ENCODE measurements at places on chromosomes 7 and 10.

- DNase-seq, result no peak
Observed at GRCh38 chr7:3537210-3537875, 236.3 kb downstream of the SDK1 start.

DNA sequence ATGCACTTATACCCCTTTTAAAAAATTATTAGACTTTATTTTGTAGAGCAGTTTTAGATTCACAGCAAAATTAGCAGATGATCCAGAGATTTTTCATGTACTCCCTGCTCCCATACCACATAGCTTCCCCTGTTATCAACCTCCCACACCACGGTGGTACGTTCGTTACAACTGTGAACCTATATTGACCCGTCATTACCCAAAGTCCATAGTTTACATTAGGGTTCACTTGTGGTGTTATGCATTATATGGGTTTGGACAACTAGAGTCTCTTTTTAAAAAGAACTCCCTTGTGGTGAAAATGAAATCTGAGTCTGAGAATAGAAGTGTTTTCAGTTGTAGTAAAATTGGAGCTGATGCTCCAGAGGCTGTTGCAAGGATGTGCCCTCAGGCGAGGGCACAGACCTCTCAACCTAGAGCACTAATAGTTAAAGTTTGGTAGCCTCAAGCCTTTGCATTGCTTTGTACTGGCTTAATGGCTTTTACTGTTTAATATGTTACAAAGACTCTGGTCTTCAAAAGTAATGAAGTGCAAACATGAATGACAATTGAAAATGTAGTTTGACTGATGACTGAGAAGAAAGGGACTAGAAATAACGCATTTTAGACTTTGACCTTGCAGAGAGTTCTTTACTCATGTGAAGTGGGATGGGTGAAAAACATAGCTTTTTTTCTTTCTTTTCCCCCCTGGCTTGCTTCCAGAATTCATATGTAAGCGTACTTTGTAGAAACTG lies 30.6 kb upstream of the CSTF2T start:
- no peak for DNase-seq

DNA sequence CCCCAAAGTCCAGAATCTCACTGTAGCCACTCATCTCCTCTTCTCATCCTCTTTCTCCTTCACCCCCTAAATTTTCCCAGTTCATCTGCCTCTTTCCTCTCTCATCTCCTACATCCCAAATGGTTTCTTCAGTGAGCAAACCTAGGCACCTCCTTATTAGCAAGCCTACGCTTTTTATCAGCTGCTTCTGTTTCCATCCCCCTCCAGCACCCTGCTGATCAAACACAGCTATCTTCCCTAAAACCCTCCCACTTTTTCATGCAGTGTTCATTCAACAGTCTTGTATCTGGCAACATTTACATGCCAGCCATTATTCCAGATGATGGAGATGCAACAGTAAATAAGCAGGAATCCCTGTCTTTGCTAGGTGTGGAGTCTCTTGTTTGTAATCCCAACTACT lies 3.3 kb upstream of the ABRAXAS2 start:
- no peak for DNase-seq

DNA sequence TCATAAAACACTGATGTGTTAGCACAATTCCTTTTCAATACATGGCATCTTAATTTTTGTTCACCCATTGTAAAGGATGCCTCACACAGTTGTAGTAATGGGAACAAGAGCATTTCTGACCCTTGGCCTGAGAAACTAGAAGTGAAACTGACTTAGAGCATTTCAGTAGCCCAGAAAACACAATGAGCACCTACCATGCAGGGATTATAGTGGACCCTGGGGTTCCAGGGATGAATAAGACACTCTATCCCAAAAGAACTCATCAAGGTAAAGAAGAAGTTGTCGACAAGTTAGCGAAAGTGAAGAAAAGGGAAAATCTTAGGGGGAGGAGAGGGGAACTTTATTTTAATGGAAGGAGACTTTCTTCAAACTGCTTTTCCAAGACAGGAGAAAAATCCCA lies 125.6 kb downstream of the NT5C2 start:
- DNase-seq, result no peak

DNA sequence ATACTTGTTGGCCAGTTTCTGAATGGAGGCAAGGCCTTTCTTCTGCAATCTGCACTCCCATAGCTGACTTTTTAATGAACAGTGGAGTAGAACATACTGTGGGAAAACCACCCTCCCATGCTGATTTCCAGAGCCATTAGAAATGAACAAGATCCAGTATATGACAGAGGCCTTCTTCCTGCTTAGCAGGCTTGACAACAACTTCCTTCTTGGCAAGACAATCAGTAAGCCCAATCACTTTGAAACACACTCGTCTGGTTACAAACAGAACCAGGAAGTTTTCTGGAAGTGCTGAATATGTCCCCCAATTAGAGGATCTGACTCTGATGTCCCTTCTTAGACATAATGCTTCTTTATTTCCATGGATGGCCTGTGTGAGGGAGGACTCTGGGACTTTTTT lies 103.4 kb downstream of the SAMD9 start:
- peak; percentile 24 for DNase-seq

DNA sequence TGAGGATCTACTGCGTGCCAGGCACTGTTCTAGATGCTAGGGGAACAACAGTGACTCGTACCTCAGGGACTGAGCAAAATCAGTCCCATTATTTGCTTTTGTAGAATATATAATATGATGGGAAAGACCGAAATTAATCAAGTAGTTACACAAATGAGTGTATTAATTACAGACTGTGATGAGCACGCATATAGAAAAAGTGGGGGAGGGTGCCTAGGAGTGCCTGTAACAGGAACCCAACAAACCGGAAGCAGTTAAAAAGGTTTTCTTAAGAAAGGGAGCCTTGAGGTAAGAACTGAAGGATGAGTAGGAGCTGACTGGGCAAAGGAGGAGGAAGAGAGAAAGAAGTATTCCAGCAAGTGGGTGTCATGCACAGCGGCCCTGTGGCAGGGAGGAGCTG lies 28.2 kb upstream of the IL6 start:
- DNase-seq, result no peak

- no peak for DNase-seq
Observed at GRCh38 chr10:48470893-48471805, 133.7 kb downstream of the ARHGAP22 start.

GRCh38 chr10:18216482-18216881 lies 76.3 kb downstream of the CACNB2 start:
- DNase-seq, result no peak

- DNase-seq, result no peak
Observed at GRCh38 chr10:21114683-21115082, 217.6 kb upstream of the NEBL start.

GRCh38 chr7:103752995-103753394 lies 236.5 kb downstream of the RELN start:
- no peak for DNase-seq

DNA sequence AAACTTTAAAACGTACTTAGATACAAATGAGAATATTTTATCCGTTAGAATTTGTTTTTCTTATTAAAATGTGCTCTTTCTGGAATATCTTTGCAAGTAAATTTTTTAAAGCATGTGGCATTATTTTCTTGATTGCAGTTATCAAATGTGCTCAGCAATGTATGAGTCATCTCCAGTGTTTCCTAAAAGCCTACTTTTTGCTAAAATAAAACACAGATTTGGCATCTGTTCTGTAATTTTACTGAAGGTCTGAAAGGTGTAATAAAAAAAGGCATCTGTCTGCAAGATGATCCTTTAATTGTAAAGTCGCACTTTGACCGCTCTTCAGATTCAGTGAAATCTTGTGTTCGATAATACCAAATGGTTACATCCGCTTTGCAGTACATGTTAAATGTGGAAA lies 3.4 kb downstream of the GNAT3 start:
- no peak for DNase-seq

DNA sequence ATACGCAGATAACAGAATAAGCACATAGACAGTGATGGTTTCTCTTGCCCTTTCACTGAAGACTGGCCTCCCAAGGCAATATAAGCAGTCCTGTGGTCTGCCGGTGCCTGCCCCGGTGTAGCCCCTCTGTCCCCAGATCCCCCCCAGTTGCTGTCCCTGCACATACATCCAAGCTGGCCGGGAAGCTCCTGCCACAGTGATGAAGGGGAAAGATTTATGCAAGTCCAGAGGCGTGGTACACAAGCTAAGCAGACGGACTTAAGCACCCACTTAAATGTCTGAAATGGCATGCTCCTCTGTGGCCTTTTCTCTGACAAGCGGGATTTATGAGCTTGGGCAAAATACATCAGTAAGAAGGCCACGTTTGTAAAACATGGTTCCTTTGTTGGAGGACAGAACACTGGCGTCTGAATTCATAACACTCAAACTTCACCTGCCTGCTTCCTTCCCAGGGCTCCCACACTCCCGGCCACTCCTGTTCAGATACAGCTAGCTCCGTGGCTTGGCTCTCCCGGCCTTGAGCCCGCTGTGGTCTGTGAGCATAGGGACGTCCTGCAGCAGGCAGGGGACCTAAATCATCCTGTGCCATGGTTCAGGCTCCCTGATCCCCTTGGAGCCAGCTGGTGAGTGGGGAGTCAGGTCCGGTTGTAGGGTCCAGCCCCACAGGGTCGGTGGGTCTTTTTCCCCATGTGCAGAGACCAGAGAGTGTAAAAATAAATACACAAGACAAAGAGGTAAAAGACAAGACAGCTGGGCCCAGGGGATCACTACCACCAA lies 61.7 kb upstream of the PPP2R2D start:
- DNase-seq, result no peak

DNA sequence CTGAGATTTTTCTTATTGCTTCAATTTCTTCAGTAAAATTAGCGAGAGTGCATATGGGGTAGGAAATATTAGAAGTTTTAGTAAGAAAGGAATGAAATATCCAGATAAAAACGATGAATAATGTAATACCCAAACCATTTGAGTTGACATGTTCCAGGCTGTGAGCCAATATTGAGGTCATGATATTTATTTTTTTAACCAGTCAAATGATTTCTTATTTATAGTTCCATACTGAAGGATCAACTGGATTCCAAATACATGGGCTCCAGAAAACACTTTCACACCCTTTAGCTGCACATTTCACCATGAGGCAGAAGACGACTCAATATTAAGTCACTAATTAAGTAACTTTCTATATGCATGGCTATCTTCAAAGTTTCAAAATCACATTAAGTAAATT lies 312.5 kb downstream of the PPP1R3A start:
- DNase-seq, result no peak

DNA sequence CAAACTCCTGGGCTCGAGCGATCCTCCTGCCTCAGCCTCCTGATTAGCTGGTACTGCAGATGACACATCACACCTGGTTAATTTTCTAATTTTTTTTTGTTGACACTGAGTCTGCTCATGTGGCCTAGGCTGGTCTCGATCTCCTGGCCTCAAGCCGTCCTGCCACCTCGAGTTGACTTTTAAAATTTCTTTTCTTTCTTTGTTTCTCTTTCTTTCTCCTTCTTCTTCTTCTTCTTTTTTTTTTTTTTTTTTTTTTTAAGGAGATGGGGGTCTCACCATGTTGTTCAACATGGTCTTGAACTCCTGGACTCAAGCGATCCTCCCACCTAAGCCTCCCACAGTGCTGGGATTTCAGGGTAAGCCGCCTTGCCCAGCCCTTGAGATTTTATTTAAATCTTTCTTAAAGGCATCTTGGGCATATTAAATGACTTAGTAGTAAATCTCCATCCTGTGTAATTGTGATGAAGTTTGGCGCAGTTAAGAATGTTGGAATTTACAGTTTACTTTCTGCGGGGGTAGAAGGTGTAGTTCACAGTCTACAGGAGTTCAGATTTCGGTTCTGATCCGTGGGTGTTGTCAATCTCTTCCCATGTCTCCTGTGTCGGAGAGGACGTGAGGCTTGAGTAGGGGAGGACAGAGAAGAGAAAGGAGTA lies 1.0 kb upstream of the ITGA8 start:
- DNase-seq, result no peak

- no peak for DNase-seq
Observed at GRCh38 chr7:153322991-153323390, 563.4 kb downstream of the ACTR3B start.

GRCh38 chr10:49294731-49295130 lies 4.2 kb upstream of the C10orf71 start:
- DNase-seq, result no peak

GRCh38 chr10:26494018-26494417 lies 55.9 kb downstream of the APBB1IP start:
- DNase-seq, result no peak

DNA sequence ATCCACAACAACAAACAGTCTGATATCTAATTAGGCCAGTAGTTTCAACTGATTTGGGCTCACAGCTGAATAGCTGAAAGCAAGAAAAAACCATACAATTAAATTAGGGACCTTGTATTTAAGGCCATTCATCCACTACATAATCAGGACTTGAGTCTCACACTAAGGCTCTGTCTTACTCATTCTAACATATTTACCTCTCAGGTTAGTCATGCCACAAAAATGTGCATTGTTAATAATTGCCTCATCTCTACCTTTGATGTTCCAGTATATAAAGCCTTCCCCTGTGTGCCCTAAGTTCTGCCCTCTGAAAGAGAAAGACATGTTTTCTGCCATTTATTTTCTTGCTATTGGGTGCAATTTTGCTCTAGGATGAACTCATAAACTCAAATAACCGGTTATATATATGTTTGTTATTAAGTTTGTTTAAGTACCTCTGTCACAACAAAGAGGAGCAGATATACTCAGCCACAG lies 5.3 kb upstream of the C1GALT1 start:
- peak; percentile 68 for DNase-seq

DNA sequence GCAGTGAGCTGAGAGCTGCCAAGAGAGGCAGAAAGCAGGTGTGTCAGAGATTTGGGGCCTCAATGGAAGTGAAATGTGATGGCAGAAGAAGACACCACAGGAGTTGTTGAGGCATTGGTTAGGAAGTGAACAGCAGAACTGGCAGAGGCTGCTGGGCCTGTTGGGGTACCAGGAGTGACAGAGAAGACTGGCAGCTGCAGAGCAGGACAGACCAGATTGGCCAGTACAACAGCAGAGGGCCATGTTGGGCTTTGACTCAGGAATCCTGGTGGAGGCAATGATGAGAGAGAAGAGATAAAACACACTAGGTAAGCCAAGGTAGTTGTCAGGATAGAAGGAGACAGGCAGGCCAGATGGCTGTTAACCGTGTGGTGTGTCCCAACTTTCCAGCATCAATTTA lies 19.9 kb upstream of the HERPUD2 start:
- DNase-seq, result no peak

- no peak for DNase-seq
Observed at GRCh38 chr7:84949501-84949900, 237.4 kb downstream of the SEMA3D start.

- DNase-seq, result no peak
Observed at GRCh38 chr7:142391191-142391992, 133.5 kb upstream of the PRSS58 start.

DNA sequence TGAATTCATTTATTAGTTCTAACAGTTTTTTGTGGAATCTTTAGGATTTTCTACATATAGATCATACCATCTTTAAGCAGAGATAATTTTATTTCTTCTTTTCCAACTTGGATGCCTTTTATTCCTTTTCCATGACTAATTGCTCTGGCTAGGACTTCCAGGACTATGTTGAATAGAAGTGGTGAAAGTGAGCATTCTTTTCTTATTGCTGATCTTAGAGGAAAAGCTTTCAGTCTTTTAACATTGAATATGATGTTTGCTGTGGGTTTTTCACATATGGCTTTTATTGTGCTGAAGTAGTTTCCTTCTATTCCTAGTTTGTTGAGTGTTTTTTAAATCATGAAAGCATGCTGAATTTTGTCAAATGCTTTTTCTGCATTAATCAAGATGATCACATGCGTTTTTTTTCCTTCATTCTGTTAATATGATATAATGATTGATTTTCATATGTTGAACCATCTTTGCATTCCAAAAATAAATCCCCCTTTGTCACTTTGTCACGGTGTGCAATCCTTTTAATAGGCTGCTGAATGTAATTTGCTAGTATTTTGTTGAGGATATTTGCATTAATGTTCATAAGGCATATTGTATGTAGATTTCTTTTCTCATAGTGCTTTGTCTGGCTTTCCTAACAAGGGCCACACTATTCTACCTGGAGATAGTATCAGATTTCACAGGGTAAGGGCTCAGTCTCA lies 92.9 kb downstream of the ZNF467 start:
- no peak for DNase-seq
